HCT116 (cell line): ENCODE measurements at places on chromosomes 3 and 15. TPM values are rescaled to one million over a fixed set of nuclear protein-coding genes. Genes with fewer than 3 reads are reported as not detected.

The SLC9C1 gene
- 0.79 TPM for total RNA-seq

The AP3B2 gene
- 0.07 TPM for total RNA-seq

DNA sequence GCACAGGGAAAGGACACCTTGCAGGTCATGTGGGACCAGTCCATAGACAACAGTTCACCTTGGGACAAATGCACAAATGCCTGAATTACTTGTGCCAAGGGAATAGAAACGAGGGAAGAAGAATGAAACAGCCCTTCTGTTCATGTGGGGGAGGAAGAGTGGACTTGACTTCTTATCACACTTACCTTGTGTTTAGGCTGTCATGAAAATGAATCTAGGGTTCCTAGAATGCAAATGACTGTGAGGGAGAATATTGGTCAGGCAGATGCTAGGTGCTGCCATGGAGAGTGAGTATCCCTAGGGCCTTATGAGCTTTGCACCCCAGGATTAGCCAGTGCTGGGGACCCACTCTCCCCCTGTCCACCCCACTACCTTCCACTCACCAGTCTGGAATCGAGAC, 11.0 kb upstream of the PRKAR2A start:
- no peaks in the 10 kb centered on the region for H3K4me1 ChIP-seq
- H3K27me3 ChIP-seq = no peaks in the 10 kb centered on the region
- no peak overlapping the region for H3K4me3 ChIP-seq
- H3K27ac ChIP-seq = no peak overlapping the region
- DNase-seq = no peak
- no peaks in the 10 kb centered on the region for H3K36me3 ChIP-seq

- no peaks in the 10 kb centered on the region for H3K27me3 ChIP-seq
- H3K4me1 ChIP-seq = no peaks in the 10 kb centered on the region
- H3K4me3 ChIP-seq = no peak overlapping the region
- no peaks in the 10 kb centered on the region for H3K36me3 ChIP-seq
Measured at GRCh38 chr3:123854905-123855304, 29.2 kb downstream of the MYLK start.

GRCh38 chr3:153247331-153248330, 85.6 kb downstream of the RAP2B start:
- H3K27ac ChIP-seq = no peak overlapping the region
- no peak for DNase-seq
- H3K4me3 ChIP-seq = no peak overlapping the region
- H3K36me3 ChIP-seq = no peaks in the 10 kb centered on the region
- H3K27me3 ChIP-seq = no peaks in the 10 kb centered on the region

The CTNNB1 gene
- 265 TPM for total RNA-seq

- no peak for DNase-seq
- H3K36me3 ChIP-seq = no peaks in the 10 kb centered on the region
- no peak overlapping the region for H3K27ac ChIP-seq
- no peak overlapping the region for H3K4me3 ChIP-seq
- H3K27me3 ChIP-seq = no peaks in the 10 kb centered on the region
Measured at GRCh38 chr3:49644684-49645083, 29.5 kb upstream of the APEH start.

GRCh38 chr3:178628037-178628436, 91.8 kb downstream of the KCNMB2 start:
- no peak overlapping the region for H3K27ac ChIP-seq
- H3K4me3 ChIP-seq = no peak overlapping the region
- H3K27me3 ChIP-seq = no peaks in the 10 kb centered on the region
- DNase-seq = no peak

The SERPINI2 gene
- total RNA-seq = 0.27 TPM

- H3K4me1 ChIP-seq = peaks cover 96% of the 10 kb centered on the region
- no peaks in the 10 kb centered on the region for H3K27me3 ChIP-seq
- H3K27ac ChIP-seq = no peak overlapping the region
- peaks cover 13% of the 10 kb centered on the region; the same call in 1 of the 2 replicates for H3K36me3 ChIP-seq
Measured at GRCh38 chr15:67101911-67102598, 36.7 kb downstream of the SMAD3 start.

- no peaks in the 10 kb centered on the region for H3K27me3 ChIP-seq
- no peak overlapping the region for H3K27ac ChIP-seq
- peaks cover 39% of the 10 kb centered on the region for H3K36me3 ChIP-seq
- H3K4me1 ChIP-seq = no peaks in the 10 kb centered on the region
- no peak overlapping the region for H3K4me3 ChIP-seq
Measured at GRCh38 chr3:51397392-51397791, 6.3 kb downstream of the RBM15B start.

DNA sequence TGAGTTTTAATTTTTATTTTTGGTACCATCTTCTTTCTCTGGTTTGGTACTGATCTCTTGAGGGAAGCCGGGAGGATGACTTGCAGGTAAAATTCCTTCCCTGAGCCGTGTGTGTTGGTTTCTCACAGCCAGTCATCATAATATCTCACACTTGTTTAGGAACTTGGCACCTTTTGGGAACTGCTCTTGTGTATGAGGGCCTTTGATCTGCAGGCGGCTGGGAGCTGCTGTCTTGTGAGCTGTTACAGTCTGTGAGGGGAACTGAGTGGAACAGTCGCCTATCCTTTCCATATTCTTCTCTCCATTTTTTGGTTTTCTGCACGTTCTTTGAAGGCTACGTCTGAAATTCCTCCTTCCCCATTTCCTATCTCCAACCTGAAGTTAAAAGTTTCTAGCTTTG, 75.2 kb downstream of the CACNA2D3 start:
- H3K4me1 ChIP-seq = no peaks in the 10 kb centered on the region
- H3K36me3 ChIP-seq = no peaks in the 10 kb centered on the region
- H3K4me3 ChIP-seq = no peak overlapping the region
- peaks cover 48% of the 10 kb centered on the region for H3K27me3 ChIP-seq
- H3K27ac ChIP-seq = no peak overlapping the region

GRCh38 chr3:45595364-45596195, 1.0 kb downstream of the LIMD1 start:
- DNase-seq = no peak
- peaks cover 7% of the 10 kb centered on the region; the same call in 1 of the 2 replicates for H3K36me3 ChIP-seq
- H3K27ac ChIP-seq = peak overlapping the region; percentile 94; the same call in 1 of the 2 replicates

- H3K4me1 ChIP-seq = no peaks in the 10 kb centered on the region
- no peaks in the 10 kb centered on the region for H3K27me3 ChIP-seq
- no peak overlapping the region for H3K27ac ChIP-seq
- no peaks in the 10 kb centered on the region for H3K36me3 ChIP-seq
- no peak overlapping the region for H3K4me3 ChIP-seq
- DNase-seq = no peak
Measured at GRCh38 chr15:53625962-53626845, 133.3 kb downstream of the WDR72 start.

GRCh38 chr3:160376681-160377080, 22.3 kb downstream of the IFT80 start:
- H3K4me1 ChIP-seq = no peaks in the 10 kb centered on the region
- no peak overlapping the region for H3K4me3 ChIP-seq
- DNase-seq = no peak

GRCh38 chr3:33980252-33980651, 181.8 kb downstream of the PDCD6IP start:
- no peaks in the 10 kb centered on the region for H3K36me3 ChIP-seq
- H3K27ac ChIP-seq = no peak overlapping the region
- no peaks in the 10 kb centered on the region for H3K4me1 ChIP-seq
- peaks cover 7% of the 10 kb centered on the region for H3K27me3 ChIP-seq

DNA sequence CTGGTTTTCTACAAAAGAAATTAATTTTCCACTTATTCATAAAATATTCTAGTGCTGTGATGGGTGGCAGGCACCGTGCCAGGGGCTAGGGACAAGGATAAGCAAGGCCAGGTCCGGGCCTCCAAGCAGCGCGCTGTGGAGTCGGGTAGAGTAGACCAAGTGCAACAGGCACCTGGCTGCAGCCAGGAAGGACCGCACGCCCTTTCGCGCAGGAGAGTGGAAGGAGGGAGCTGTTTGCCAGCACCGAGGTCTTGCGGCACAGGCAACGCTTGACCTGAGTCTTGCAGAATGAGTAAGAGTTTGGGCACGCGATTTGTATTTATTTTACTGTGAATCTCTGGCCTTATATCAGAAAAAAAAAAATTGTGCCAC, at the start of gene CASR:
Gene CASR, plus strand, starts transcription at position 148 of the 372 bp plus-strand sequence. CDS start 70,522 bp downstream, outside the sequence.
- no peaks in the 10 kb centered on the region for H3K4me1 ChIP-seq
- DNase-seq = no peak
- H3K27me3 ChIP-seq = peaks cover 12% of the 10 kb centered on the region
- H3K36me3 ChIP-seq = no peaks in the 10 kb centered on the region

DNA sequence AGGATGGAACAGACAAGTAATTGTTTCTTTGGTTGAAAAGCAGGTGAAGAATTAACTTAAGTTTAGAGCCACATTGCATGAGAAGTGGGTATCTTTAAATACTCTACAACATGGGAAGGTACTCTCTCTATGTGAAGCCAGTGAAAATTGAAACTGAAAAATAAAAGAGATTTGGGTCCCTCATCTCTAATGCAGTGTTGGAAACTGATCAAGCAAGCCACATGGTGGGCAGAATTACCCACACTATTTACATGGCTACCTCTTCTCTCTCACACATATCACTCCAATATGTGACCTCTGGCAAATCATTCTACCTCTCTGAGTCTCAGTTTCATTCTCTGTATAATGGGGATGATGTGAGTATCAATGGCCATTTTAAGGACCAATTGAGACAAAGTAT, 339.0 kb downstream of the IL5RA start:
- H3K27ac ChIP-seq = no peak overlapping the region
- no peaks in the 10 kb centered on the region for H3K4me1 ChIP-seq
- H3K36me3 ChIP-seq = no peaks in the 10 kb centered on the region
- no peak overlapping the region for H3K4me3 ChIP-seq
- H3K27me3 ChIP-seq = no peaks in the 10 kb centered on the region

GRCh38 chr3:104526901-104527401, 839.8 kb upstream of the ALCAM start:
- no peaks in the 10 kb centered on the region for H3K4me1 ChIP-seq
- H3K27ac ChIP-seq = no peak overlapping the region
- H3K27me3 ChIP-seq = no peaks in the 10 kb centered on the region
- no peak for DNase-seq
- H3K4me3 ChIP-seq = no peak overlapping the region

DNA sequence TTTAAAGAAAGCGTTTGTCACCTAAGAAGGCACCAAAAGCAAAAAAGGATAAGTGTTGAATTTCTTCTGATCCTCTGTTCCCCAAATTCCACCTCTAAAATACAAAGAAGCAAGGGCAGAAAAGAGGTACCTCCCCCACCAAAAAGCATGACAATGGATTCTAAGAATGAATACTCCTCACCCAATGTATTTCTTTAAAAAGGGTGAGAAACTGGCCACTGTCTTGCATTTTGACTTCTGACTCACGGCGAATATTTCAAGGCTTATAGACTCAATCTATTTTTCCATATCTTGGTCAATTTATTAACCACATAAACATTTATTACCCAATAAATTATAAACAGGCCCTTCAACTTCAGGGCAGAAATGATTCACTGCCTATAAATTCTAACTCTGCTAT, 131.1 kb downstream of the NR1I2 start:
- H3K36me3 ChIP-seq = no peaks in the 10 kb centered on the region
- DNase-seq = no peak
- H3K27ac ChIP-seq = no peak overlapping the region
- H3K4me1 ChIP-seq = no peaks in the 10 kb centered on the region
- H3K27me3 ChIP-seq = no peaks in the 10 kb centered on the region

GRCh38 chr3:66490214-66490613, 10.6 kb downstream of the LRIG1 start:
- H3K27me3 ChIP-seq = peaks cover 29% of the 10 kb centered on the region
- no peak overlapping the region for H3K27ac ChIP-seq
- no peak overlapping the region for H3K4me3 ChIP-seq
- DNase-seq = no peak
- H3K36me3 ChIP-seq = no peaks in the 10 kb centered on the region
- H3K4me1 ChIP-seq = no peaks in the 10 kb centered on the region

GRCh38 chr15:78685925-78686324, 44.9 kb upstream of the CHRNB4 start:
- DNase-seq = no peak
- no peak overlapping the region for H3K4me3 ChIP-seq
- H3K4me1 ChIP-seq = peaks cover 22% of the 10 kb centered on the region

GRCh38 chr3:5145120-5145519, 23.0 kb downstream of the ARL8B start:
- no peak for DNase-seq
- H3K4me1 ChIP-seq = peaks cover 17% of the 10 kb centered on the region
- H3K27ac ChIP-seq = no peak overlapping the region
- H3K27me3 ChIP-seq = no peaks in the 10 kb centered on the region
- H3K36me3 ChIP-seq = no peaks in the 10 kb centered on the region

The XCR1 gene
- total RNA-seq = not detected

The RPL22L1 gene
- total RNA-seq = 492 TPM

- no peak for DNase-seq
- no peaks in the 10 kb centered on the region for H3K4me1 ChIP-seq
- H3K27me3 ChIP-seq = no peaks in the 10 kb centered on the region
- no peak overlapping the region for H3K27ac ChIP-seq
- no peak overlapping the region for H3K4me3 ChIP-seq
Measured at GRCh38 chr3:101170062-101170771, 150.2 kb downstream of the IMPG2 start.

DNA sequence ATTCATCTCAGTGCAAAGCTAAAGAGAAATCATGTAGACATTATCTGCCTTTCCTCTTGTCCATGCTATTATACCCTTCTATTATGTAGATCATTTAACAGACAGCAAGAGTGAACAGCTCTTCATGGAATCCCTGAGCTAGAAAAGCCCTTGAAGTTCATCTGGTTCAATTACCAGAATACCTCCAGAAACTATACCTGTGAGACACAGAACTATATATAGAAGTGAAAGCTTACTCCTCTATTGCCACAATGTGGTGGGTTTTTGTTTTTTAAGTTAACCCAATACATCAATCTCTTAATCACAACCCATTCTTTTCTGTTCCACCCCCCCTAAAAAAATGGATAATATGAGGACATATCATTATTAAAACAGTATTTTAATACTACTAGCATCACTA, 347.7 kb downstream of the PLCL2 start:
- no peaks in the 10 kb centered on the region for H3K4me1 ChIP-seq
- H3K27ac ChIP-seq = no peak overlapping the region
- H3K4me3 ChIP-seq = no peak overlapping the region
- H3K36me3 ChIP-seq = no peaks in the 10 kb centered on the region

GRCh38 chr3:138066383-138066782, 49.0 kb downstream of the DZIP1L start:
- no peak overlapping the region for H3K4me3 ChIP-seq
- no peaks in the 10 kb centered on the region for H3K4me1 ChIP-seq
- no peak overlapping the region for H3K27ac ChIP-seq

The CFAP161 gene
- total RNA-seq = 0.15 TPM
